ENCODE measurements at places on chromosomes 1 and 21.

DNA sequence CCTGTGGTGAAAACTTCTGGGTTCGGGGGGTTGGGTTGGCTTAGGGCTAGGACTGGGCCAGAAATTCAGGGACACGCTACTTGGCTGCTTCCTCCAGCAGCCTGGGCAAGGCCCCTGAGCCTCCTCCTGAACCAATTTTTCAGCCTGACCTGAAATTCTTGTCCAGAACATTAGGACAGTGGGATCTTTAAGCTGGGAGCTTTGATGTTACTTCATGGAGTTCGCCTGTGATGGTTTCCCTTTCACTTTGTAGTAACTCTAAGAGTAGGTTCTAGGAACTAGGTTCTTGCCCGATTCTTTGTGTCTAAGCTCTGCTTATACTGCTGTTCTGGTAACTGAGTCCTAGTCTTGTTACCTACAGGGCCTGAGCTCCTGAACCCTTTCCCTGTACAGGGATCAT, 75.3 kb downstream of the S1PR1 start:
- DNase-seq: no peak

DNA sequence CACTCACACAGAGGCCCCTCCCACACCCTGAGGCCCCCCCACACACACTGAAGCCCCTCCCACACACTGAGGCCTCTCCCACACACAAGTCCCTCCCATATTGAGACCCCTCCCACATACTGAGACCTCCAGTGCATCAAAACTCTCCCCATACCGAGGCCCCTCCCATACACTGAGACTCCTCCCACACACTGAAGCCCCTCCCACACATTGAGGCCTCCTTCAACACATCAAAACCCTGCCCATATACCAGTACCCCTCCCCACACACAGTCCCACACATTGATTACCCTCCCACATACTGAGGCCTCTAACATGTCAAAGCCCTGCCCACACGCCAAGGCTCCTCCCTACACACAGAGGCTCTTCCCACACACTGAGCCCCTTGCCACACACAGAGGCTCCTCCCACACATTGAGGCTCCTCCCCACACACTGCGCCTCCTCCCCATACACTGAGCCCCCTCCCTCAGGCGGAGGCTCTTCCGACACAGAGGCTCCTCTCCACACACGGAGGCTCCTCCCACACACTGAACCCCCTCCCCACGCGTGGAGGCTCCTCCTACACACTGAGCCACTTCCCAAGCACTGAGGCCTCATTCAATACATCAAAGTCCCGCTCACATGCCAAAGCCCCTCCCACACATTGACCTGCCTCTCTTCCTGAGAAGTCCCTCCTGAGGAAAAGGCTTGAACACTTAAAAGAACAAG, 392.3 kb downstream of the CAMTA1 start:
- DNase-seq: no peak

DNA sequence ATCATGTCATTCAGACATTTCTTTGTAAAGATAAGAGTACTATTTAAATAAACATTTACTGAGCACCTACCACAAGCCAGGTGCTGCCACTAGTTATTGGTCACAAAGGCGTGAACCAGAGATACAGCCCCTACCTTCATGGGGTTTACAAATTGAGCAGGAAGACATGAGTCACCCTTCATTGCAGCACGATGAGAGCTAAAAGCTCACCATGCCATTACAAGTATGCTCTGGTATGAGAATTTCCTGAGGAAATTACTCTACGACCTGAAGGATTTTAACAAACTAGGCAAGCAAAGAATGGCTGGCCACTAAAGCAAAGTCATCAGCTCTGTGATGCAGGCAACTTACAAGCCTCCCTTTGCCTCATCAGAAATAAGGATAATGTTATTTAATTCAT, 346.8 kb downstream of the BRINP2 start:
- no peak for DNase-seq

DNA sequence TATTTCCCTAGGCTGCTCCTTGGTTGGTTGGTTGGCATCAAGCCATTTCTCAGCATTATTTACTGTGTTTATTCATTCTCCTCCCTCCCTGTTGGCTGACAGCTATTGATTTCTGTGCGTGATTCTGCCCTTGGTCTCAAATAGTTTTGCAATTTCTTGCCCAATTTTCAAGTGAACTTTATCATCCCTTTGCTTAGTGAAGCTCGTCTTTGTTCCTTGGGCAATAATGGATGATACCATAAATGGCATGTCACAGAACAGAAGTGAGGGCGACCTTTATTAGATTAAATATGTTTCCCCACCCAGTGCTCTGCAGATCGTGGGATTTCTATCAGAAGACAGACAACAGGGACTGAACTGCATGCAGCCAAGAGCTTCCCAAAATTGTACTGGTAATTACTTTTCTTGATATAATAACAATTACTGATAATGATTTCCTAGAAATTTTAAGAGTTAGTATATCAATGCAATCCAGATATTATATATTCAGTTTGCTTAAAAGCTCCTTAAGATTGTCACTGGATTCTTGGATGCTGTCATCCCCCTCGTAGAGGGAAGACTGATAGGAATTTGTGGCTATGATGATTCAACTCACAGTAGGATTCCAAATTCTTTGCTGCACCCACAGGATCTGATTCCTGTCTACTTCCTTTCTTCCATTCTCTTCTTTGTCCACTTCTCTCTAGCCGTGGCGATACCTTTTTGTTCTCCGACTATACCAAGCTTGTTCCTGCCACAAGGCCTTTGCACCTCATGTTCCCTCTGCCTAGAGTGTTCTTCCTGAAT, 122.1 kb upstream of the KAZN start:
- DNase-seq: no peak

- DNase-seq: no peak
These were observed 192.0 kb downstream of the DHRS3 start for GRCh38 chr1:12426030-12426429.

DNA sequence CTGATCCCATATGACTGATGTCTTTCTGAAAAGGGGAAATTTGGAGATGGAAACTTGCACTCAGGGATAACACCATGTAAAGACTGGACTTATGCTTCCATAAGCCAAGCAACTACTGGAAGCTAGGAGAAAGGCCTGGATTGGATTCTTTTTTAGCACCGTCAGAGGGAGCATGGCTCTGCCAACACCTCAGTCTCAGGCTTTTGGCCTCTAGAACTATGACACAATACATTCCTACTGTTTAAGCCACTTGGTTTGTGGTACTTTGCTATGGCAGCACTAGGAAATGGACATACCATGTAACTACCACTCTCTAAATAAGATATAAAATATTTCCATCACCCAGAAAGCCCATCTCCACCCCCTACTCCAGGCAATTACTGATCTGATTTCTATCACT, 139.7 kb downstream of the CYYR1 start:
- DNase-seq: no peak

- peak; percentile 14 for DNase-seq
These were observed 9.2 kb upstream of the TNFRSF1B start for GRCh38 chr1:12157366-12158231.

GRCh38 chr1:19023787-19024186, 67.3 kb upstream of the IFFO2 start:
- DNase-seq: no peak

DNA sequence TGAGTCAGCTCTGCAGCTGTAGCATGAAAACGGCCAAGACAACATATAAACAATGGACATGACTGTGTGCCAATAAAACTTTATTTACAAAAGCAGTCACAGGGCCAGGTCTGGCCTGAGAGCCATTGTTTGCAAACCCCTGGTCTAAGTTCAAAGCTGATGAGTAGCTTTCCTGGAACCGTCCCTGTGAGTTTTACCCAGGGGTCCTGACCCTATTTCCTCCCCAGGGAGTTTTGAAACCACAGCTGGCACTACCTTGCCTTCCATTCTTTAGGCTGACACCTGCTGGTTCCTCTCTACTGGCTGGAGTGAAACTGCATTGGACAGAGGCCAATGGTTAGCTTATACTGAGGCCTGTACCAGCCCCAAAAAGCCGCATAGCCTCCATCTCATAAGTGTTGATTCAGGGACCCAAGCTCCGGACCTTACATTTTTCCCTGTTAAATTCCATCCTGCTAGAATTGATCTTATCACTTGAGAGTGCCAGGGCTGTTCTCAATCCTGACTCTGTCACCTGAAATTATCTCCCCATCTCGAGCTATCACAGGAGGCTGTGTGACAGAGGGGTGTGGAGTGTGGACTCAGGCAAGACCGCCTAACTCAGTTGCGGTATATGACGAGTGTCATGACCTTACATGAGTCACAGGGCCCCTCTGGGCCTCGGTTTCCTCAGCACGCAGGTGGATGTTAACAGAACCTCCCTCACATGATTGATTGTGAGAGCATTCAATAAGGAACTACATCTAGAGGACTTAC, 343.6 kb downstream of the NPHP4 start:
- DNase-seq: no peak

GRCh38 chr1:218933513-218933912, 240.2 kb upstream of the LYPLAL1 start:
- no peak for DNase-seq

DNA sequence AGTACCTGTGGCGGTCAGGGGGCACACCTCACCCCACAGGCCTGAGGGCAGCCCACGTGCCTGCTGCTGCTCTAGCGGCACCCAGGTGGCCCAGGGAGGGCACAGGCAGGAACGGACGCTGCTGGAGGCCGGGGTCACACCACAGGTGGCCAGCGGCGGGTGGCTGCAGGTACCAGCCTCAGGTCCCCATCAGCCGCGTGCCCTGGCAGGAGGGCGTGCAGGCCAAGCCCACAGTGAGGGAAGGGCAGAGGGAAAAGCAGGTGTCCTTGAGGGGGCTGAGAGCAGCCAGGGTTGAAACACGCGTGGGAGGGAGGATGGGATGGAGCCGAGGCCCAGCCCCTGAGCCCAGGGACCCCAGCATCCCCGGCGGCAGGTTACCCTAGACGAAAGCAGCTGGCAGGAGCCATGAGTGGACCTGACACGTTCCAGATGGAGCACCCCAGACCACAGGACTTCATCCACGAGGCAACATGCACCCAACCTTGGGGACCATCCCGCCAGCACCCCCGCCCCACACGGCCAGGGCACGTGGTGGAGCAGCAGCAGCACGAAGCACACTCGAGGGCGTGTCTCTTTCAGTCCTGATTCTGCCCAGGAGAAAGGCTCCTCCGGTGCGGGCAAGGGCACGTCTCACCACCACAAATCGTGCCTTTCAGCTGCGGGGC, 3.7 kb downstream of the SLC19A1 start:
- DNase-seq: no peak

- no peak for DNase-seq
These were observed 334.6 kb downstream of the RGS7 start for GRCh38 chr1:241022366-241022765.

GRCh38 chr1:18526436-18527275, 45.9 kb downstream of the KLHDC7A start:
- DNase-seq: no peak

- no peak for DNase-seq
These were observed 198.4 kb upstream of the PTGFR start for GRCh38 chr1:78292361-78292760.

- DNase-seq: no peak
These were observed 6.9 kb upstream of the GALE start for GRCh38 chr1:23807453-23807852.

DNA sequence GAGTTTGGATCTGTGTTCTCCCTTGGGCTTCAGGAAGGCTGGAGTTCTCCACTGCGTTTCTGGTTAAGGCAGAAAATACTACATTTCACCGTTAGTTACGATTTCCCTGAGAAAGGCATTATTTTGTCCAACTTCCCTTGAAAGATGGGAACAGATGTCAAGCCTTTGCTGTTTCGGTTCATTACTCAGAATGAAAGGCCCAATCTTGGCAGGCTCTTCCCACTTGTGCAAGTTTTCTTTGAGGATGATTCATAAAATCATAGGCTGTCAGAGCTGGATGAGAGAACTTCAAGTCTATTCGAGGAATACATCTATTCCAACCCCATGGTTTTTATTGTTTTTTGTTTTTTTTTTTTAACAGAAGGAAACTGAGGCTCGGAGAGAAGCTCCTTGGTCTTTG, 205.2 kb downstream of the GRIK3 start:
- DNase-seq: no peak

Measured in KG1 (cell line).